ENCODE measurements at places on chromosomes 16 and 17.

GRCh38 chr17:7883781-7884386 lies 4.7 kb upstream of the CHD3 start:
- peak; percentile 27 for DNase-seq

- no peak for DNase-seq
Observed at GRCh38 chr17:32297424-32297823, 31.8 kb downstream of the RHBDL3 start.

GRCh38 chr17:1362964-1363363 lies 37.1 kb downstream of the YWHAE start:
- no peak for DNase-seq

GRCh38 chr17:17036524-17036998 lies 5.7 kb upstream of the MPRIP start:
- no peak for DNase-seq

GRCh38 chr17:9334536-9335446 lies 240.8 kb downstream of the STX8 start:
- DNase-seq = no peak

- DNase-seq = no peak
Observed at GRCh38 chr16:54890381-54890780, 40.3 kb upstream of the IRX5 start.

GRCh38 chr16:55116165-55116920 lies 185.7 kb downstream of the IRX5 start:
- DNase-seq = no peak

DNA sequence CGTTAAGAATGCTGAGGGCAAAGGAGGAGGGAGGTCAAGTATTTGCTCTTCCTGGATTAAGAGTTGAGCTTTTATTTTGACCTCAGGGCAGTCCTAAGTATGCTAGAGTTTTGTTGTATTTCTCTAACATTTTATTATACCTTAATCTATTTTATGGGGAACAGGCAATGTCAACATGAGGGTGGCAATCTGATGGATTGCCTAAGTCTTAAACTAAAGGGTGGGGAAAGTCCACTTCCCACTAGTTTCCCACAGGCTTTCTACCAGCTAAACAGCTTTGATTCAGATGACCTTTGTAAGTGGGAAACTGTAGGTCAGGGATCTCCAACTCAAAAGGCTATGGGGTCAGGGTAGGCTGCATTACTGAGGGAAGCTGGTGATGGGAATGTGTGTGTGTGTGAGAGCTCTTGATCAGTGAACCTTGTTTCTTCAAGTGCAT lies 24.9 kb downstream of the HSD17B2 start:
- DNase-seq = no peak

DNA sequence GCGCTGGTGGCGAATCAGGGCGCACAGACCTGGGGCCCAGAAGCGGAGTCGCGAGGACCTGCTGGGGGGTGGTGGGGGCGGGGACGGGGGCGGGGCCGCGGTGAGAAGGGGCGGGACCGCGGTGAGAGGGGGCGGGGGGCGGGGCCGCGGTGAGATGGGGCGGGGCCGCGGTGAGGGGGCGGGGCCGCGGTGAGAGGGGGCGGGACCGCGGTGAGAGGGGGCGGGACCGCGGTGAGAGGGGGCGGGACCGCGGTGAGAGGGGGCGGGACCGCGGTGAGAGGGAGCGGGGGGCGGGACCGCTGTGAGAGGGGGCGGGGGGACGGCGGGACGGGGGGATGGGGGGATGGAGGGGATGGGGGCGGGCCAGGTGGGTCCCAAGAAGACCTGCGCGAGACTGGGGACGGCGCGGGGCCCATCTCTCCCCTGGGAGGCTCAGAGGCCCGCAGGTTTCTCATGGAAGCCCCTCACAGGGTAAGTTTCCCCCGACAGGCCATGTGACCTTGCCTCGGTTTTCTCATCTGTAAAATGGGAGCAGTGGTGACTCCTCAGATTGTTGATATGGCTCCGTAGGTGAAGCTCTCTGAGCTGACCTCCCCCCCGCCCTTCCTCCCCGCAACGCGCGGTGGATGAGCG lies 28.6 kb upstream of the DBNDD1 start:
- peak; percentile 5 for DNase-seq

DNA sequence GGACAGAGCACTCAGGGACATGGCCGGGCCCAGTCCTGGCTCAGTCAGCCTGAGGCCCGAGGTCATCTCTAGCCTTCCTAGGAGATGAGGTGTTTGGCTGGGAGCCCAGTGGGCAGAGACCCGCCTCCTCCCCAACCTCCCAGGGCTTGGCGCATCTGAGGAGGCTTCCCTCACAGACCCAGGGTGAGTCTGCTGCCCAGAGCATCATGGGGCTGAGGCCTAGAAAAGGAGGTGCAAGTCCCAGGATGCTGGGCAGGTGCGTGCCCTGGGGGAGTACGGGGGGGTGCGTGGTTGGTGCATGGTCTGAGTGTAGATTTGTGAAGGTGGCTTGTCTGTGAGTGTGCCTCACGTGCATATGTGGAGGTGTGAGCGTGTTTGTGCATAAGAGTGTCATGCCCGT lies 4.7 kb downstream of the PDE6G start:
- peak; percentile 57 for DNase-seq

DNA sequence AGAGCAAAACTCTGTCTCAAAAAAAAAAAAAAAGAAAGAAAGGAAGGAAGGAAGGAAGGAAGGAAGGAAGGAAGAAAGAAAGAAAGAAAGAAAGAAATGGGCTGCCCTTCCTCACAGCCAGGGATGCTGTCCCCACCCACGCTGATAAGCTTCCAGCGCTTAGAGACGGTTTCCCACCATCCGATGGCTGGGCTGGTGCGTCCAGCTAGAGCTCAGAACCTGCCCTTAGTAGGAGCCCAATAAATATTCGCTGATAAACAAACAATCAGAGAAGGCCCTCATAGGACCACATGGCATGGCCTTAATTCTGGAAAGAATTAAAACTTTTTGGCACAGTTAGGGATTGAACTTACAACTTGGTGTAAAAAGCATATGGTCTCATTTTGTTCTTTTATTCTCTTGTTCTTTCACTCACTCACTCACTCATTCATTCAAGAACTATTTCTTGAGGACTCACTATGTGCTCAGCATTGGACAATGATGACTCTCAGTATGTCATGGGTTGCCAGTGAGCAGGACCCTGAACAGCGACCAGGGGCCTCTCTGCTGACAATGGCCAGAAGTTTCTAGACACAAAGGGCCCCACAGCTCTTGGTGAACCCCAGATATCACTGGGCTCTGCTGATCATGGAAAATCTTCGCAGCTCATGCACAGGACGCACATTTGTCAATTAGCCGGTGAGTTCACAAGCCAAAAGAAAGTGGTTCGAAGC lies 32.5 kb upstream of the TNRC6C start:
- no peak for DNase-seq

GRCh38 chr17:65442250-65442649 lies 119.2 kb downstream of the AXIN2 start:
- DNase-seq = no peak

- no peak for DNase-seq
Observed at GRCh38 chr17:70912716-70913485, 743.6 kb downstream of the KCNJ2 start.

DNA sequence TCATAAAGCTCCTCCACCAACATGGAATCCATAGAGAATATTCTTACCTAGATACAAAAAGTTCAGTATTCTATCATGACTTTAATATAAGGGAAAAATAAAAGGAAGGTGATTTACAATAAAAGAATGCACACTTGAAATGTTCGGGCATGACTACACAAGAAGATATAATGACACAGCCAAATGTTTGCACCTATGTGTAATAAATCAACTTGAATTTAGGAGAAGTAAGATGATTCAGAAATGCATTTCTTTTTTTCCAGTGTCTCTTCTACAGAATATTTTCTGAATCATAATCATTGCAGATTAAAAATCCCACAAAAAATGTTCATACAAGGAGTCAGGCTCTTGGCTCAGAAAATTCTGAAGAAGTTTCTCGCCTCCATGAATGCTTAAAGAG lies 404.0 kb upstream of the HSBP1 start:
- no peak for DNase-seq

DNA sequence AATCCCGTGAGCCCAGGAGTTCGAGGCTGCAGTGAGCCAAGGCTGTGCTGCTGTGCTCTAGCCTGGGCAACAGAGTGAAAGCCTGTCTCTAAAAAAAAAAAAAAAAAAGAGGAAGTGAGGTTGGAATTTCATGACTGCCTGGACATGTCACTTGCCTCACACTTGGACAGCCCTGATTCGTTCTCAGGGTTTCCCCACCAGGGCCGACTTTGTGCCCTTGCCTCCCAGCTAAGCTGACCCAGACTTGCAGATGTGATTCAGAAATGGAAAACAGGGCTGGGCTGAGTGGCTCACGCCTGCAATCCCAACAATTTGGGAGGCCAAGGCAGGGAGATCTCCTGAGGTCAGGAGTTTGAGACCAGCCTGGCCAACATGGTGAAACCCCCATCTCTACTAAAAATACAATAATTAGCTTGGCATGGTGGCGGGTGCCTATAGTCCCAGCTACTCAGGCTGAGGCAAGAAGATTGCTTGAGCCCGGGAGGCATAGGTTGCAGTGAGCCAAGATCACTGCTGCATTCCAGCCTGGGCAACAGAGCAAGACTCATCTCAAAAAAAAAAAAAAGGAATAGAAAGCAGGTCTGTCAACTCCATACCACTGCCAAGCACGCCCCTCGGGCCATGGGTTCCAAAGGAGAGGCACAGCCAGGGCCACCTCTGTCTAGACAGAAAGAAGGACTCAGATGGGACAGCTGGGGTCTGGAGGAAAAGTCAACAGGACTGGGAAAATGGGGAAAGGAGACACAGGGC lies 46.9 kb downstream of the SOCS1 start:
- no peak for DNase-seq

DNA sequence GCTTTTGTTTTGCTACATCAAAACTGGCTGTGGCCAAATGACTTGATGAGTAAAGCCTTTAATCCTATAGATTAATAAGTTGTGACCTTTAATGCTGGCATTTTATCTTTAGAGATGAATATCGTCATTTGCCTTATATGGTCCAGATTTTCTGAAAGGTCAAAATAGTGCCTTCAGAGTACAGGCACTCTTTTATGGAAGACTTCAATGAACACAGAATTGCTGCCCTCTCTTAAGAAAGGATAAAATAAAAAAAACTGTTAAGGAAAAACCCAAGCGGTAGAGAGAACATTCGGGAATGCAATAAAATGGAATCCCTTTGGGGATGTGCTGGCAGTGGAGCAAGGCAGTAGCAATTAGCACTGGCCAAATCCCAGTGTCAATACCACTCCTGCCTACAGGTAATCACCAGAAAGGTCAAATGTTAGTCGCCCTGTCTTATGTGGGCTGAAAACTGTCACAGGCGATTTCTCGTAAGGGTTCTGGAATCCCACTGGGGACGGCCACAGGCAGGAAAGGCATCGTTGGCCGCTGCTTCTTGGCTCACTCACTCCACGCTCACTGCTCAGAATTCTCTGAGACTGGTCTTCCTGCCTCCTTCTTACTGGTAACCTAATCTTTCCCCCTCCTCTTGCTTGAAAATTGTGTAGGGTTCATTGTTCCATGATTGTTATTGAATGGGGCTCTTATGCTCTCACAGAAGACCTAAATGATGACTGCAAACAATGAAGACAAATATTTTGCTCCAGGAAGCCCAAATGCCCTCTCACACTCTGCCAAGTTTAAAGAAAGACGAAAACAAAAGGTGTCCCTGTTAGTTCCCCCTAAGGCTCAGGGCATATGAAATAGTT lies 45.4 kb upstream of the HSBP1 start:
- peak; percentile 71 for DNase-seq

DNA sequence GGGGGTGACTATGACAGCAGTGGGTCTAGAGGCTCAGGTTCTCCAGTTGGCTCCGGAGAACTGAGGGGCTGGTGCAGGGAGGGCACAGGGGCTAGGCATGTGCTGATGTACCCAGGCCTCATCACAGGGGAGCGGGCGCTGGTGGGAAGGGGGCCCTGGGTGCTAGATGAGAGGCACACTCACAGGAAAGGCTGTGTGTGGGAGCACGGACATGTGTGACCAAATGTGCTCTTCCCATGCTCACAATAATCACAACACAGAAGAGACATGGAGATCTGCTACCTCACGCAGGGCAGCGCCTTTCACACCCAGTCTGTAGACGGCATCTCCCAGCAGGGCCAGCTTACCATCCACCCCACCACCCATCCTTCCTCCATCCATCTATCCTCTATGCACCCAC lies 17.4 kb upstream of the RASD1 start:
- DNase-seq = no peak

- no peak for DNase-seq
Observed at GRCh38 chr16:30377050-30377811, 2.6 kb downstream of the MYL11 start.

- DNase-seq = no peak
Observed at GRCh38 chr17:30920282-30920681, 1.5 kb upstream of the ADAP2 start.

GRCh38 chr17:3710951-3711383 lies 12.7 kb upstream of the HASPIN start:
- DNase-seq = no peak

GRCh38 chr17:42843358-42843934 lies 934 bp upstream of the AOC2 start:
- peak; percentile 71 for DNase-seq

- DNase-seq = no peak
Observed at GRCh38 chr16:11009027-11009755, 64.8 kb downstream of the CLEC16A start.

- DNase-seq = no peak
Observed at GRCh38 chr16:22624800-22625533, 114.3 kb downstream of the NPIPB5 start.

DNA sequence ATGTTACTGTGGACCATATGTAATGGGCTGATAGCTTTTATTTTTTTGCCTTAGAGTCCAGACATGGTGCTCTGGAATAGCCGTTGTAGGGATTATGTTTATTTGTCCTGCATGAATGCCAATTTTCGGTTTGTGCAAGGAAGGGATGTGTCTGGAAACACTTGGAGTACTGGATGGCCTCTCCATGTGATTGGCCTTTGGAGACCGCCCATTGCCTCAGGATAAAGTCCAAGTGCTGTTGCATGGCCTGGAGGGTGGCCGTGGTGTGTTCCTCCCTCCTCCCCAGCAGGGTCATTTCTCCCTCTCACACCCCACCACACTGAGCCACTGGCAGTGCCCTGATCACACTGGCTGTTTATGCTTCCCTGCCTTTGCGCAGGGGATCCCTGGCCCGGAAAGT lies 93.9 kb downstream of the MSI2 start:
- peak; percentile 97 for DNase-seq

- no peak for DNase-seq
Observed at GRCh38 chr16:86354641-86355513, 155.4 kb upstream of the FOXF1 start.

DNA sequence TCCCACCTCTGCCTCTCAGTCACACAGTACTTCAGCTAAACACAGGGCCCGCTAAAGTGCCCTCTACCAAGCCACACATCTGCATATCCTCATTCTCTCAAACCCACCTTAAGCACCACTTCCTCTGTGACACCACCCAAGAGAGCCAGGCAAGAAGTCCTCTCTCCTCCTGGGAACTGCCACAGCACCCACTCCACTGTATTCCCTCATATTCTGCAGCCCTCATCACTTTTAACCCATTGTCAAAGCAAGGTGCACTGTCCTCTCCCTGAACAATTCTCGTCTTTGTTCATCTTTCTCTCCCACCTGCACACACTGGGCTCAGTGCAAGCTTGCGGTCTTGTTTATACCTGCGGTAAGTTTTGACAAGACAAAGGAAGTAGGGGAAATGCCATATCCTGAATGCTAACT lies 13.6 kb downstream of the CHD9 start:
- DNase-seq = no peak
